ENCODE measurements at places on chromosomes 13 and 19. TPM values are rescaled to one million over a fixed set of nuclear protein-coding genes. Genes with fewer than 3 reads are reported as not detected.

SHISA2 gene
- 0.28 TPM for total RNA-seq

LILRB1 gene
- not detected for total RNA-seq

NANOS3 gene
- total RNA-seq, result not detected

TINCR gene
- total RNA-seq, result 0.28 TPM

IZUMO2 gene
- not detected for total RNA-seq

CBARP gene
- total RNA-seq, result 1.7 TPM

SLC6A16 gene
- 0.38 TPM for total RNA-seq

ZNF667 gene
- total RNA-seq, result 3.8 TPM

LTBP4 gene
- 7.1 TPM for total RNA-seq

TBXA2R gene
- 2.1 TPM for total RNA-seq

HSD17B14 gene
- 2.5 TPM for total RNA-seq

COX7A1 gene
- 70.5 TPM for total RNA-seq

GPC5 gene
- total RNA-seq, result 0.19 TPM

STOML3 gene
- not detected for total RNA-seq

Measured in regular cardiac myocyte (primary cell).